NCI-H2227 treated with DMSO at 0.1 percent for 48 hours (cell line): ENCODE measurements at places on chromosomes 3 and 15.

DNA sequence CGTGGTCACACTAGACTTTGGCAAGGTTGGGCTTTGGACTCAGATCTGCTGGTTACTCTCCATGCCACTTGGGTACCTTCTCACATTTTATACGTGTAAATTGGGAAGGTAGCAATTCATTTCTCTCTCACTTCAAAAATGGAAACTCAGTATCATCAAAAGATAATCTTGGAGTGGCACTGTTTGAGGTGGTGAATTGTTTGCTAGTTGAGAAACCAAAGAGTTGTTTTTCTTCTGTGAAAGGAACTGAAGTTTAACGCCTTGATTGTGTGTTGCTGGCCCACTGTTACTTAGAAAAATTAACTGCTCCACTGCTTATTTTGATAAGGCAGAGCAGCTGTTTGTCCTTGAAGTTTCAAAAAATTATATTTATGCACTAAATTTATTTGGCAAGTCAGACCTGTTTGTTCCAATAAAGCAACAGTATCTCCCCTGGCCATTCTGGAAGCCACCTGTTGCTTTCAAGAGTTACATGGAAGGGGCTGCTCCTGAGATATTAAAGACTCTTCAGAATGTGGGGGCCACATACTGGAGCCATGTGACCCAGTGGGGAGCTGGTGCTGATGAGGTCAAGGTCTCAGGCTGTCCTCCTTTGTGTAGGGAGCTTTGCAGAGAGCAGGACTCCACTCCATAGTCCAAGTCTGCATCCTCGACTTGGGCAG lies 16.2 kb downstream of the PLCL2 start:
- DNase-seq = no peak

DNA sequence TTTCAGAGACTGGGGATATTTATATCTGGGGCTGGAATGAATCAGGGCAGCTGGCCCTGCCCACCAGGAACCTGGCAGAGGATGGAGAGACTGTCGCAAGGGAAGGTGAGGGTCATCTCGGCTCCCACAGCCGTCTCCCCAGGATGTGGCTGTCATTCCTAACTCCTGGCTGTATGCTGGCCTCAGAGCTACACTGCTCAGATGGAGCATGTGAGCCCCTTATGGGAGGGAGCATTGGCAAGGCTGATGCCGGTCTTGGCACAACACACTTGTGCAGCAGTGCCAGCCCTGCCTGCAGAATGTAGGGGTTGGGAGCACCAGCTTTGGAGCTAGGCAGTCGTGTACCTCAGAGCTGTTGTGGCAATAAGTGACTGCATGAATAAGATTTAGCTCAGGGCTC lies 5.2 kb downstream of the RCCD1 start:
- no peak for DNase-seq

GRCh38 chr15:70376929-70377691 lies 279.4 kb upstream of the TLE3 start:
- peak; percentile 17 for DNase-seq

GRCh38 chr3:179297971-179298725 lies 24.7 kb upstream of the ZNF639 start:
- no peak for DNase-seq

- DNase-seq = no peak
Observed at GRCh38 chr3:43852066-43852465, 161.3 kb downstream of the ABHD5 start.

GRCh38 chr3:197428117-197428801 lies 127.5 kb downstream of the BDH1 start:
- DNase-seq = no peak

DNA sequence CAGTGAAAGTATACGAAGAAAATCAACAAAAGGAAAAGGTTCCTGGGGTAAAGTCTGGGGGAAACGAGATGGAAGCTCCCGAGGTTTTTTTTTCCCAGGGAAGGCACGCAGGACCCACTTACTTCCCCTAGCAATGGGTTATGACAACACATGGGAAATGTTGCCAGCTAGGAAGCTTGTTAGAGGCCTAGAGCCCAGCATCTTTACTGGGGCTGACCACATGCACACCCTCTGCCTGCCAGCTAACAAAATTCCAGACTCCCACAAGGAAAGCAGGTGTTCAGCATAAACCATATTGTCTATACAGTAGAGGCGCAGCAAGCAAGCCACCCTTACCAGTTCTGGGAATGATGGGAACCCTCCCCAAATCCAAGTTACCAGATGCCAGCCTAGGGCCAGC lies 258.8 kb upstream of the NR2E3 start:
- no peak for DNase-seq

- DNase-seq = no peak
Observed at GRCh38 chr3:98027085-98027446, 8.0 kb downstream of the GABRR3 start.

GRCh38 chr15:45486317-45486716 lies 36.2 kb downstream of the SLC30A4 start:
- no peak for DNase-seq

DNA sequence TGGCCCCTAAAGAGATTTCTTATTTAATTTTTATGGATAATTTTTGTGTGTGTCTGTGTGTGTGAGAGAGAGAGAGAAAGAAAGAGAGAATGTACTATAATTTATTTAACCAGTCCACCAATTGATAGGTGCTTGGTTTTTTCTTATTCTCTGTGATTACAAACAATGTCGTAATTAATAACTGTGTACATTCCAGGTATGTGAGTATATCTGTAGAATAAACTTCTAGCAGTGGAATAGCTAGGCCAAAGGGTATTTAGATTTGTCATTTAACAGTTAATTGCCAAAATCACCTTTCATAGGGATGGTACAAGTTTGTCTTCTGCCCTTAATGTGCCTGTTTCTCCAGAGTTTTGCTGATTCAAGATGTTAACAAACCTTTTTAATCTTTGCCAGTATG lies 35.3 kb downstream of the FOXL2 start:
- DNase-seq = no peak

DNA sequence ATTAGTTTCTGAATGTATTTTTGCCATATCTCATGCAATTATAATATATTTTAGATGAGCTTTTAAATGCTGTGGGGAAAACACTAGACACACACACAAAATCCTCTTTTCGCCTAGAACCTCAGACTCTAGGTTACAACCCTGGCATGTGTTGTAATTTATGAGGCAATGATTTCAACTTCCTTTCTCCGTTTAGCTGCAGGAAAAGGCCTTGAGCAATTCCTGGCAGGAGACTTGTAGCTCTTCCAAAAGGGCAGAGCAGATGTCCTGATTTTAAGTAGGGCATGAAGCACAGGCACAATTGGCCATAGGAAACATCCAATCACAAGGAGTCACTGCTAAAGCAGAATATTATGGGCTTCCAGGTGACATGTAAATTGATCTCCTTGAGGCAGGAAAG lies 82.0 kb downstream of the GPR156 start:
- DNase-seq = no peak

GRCh38 chr3:8482263-8482662 lies 19.4 kb upstream of the LMCD1 start:
- DNase-seq = no peak

DNA sequence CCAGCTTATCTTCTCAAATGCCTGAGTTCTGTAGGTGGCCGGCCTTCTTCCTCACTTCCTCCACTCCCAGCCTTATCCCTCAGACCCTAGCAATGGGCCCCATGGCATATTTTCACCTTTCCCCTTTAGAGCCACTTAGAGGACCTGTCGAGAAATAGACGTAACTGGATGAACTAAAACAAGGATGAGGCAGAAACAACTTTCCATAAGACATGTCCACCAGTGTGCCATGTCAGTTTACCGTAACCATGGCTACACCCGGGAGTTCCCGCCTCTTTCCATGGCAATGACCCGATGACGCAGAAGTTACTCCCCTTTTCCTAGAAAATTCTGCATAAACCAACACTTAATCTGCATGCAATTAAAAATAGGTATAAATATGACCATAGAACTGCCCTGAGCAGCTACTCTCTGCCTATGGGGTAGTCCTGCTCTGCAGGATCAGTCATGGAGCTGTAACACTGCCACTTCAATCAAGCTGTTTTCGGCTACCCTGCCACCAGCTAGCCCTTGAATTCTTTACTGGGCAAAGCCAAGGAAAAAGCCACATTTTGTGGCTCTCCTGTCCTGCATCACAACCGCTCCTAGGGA lies 55.1 kb upstream of the ZBTB38 start:
- no peak for DNase-seq

- DNase-seq = no peak
Observed at GRCh38 chr15:100159436-100159835, 182.3 kb downstream of the ADAMTS17 start.

DNA sequence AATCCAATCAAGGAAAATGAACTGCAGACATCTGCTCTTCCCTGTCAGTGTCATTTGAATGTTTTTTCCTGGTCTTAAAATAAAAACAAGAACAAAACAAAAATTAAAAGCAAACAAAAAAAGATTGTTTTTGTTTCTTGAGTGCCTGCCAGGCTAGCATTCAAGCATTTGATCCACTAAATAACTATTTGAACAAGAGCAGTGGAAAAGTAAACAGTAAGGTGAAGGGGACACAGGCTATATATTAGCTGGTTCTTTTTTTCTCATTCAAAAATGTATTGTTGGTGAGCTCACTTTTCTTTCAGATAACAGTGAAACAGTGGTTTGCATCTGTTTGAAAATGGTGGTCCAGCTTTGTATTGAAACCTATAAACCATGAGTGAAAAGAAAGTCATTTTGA lies 586.9 kb upstream of the SGO1 start:
- no peak for DNase-seq

GRCh38 chr3:127678315-127678599 lies 5.5 kb downstream of the ABTB1 start:
- DNase-seq = no peak

- no peak for DNase-seq
Observed at GRCh38 chr3:46463120-46463867, 1.4 kb downstream of the LTF start.

DNA sequence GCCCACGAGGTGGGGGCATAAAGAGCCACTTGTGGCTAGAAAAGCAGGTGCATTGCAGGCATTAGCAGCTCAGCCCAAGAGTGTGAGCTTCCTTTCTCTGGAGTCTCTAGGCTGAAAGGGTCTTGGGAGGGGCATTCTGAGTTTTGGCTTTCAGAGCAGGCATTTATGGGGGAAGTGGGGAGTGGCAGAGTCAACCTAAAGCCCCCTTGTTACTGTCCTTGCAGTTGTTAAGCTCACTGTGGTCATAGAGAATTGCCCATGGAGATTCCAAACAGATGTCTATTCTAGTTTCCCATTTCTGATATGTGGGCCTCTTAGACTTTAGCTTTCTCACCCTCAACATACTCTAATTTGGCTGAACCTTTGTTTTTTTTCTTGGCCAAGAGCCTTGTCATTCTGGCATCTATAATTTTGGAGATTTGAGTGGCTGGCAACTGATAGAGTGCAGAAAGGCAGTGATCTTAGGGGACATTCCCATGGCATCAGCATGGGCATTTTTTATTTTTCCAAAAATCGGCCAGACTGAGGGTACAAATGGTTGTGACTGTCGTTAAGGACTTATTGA lies 217.9 kb downstream of the THSD4 start:
- no peak for DNase-seq

- peak; percentile 26 for DNase-seq
Observed at GRCh38 chr3:197750396-197750831, 731 bp downstream of the FYTTD1 start.

- no peak for DNase-seq
Observed at GRCh38 chr3:14000556-14000955, 120.7 kb upstream of the WNT7A start.

GRCh38 chr3:43923104-43923882 lies 232.6 kb downstream of the ABHD5 start:
- no peak for DNase-seq

DNA sequence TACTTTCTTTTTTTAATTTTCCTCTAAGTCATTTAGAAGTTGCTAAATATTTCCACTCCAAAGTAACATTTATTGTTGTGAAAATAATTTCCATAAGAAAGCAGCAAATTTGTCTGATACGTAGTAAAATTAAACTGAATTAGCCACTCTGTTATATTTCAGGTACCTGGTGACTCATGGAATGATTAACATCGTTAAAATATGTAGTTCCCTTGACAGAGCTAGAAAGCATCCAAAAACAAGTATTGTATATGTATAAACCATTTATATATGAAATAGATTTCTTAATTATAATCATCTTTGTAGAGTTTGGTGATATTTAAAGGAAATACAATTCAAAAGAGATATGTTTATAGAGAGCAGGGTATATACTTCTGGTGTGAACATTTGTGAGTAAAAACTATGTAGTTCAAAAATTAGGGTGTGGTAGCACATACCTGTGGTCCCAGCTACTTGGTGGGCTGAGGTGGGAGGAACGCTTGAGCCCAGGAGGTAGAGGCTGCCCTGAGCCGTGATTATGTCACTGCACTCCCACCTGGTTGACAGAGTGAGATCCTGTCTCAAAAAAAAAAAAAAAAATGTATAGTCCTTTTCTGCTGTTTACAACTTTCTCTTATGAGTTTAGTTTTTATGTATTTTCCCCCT lies 36.6 kb downstream of the ATP11B start:
- DNase-seq = no peak

DNA sequence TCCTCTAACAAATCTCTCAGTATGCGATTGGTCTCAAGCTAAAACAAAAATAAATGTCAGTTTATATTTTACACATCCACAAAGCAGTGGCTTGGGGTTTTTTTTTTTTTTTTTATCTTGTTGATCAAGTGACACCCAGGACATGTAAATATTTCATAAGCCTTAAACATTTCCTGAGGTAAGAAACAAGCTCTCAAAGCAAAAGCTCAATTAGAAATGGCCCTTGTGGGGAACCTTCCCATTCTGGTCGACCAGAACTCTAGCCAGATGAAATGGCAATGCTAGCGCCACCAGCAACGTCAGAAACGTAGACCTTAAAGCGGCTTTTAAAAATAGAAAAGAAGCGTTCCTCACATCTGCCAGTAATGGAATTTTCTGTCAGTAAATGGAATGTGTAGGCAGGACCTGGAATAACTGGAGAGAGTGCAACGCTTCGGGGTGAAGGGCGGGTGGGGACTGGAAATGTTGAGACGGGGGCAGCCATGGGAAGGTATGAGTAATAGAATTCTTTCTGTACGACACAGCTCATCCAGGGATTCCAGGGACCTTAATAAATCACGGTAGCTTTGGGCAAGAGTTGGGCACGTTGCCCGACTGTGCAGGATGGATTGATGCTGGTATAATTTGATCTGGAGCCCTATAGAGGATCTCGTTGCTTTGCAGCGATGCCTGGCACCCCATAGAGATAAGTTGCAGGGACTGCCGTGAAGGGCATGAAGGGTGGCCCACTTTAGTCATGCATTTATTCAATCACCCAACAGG lies 44.4 kb downstream of the BTD start:
- DNase-seq = peak; percentile 57

- DNase-seq = peak; percentile 53
Observed at GRCh38 chr3:125585595-125586223, 9.6 kb downstream of the OSBPL11 start.

DNA sequence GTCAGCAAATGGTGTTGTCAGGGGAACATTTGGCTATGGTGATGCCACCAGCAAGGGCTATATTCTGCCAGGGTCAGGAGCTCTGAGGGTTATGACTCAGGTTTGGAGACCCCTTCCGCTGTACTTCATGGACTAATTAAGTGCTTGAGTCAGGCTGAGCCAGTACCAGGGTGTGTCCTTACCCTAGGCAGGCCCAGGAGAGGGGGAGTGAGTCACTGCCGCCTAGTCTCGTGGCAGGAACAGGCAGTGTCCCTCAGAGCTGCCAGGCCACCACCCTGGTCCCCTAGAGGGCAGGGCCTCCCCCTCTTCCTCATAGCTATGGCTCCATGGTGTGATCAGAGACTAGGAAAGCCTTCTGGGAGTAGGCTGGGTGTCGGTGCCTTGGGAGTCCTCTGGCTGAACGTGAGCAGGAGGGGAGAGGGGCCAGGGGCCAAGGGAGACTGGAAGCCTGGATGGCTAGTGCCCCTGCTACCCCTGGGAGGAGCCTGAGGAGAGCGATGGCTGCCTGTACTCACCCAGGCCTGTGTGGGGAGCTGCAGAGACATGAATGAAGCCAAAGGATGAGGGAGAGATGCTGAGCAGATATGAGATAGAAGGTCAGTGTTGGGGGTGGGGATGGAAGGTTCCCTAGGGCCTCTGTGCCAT lies 10.6 kb downstream of the MAPKAPK3 start:
- no peak for DNase-seq
